ENCODE measurements at places on chromosomes 12 and 14.

GRCh38 chr14:26276757-26277156 lies 321.1 kb downstream of the NOVA1 start:
- DNase-seq = no peak

DNA sequence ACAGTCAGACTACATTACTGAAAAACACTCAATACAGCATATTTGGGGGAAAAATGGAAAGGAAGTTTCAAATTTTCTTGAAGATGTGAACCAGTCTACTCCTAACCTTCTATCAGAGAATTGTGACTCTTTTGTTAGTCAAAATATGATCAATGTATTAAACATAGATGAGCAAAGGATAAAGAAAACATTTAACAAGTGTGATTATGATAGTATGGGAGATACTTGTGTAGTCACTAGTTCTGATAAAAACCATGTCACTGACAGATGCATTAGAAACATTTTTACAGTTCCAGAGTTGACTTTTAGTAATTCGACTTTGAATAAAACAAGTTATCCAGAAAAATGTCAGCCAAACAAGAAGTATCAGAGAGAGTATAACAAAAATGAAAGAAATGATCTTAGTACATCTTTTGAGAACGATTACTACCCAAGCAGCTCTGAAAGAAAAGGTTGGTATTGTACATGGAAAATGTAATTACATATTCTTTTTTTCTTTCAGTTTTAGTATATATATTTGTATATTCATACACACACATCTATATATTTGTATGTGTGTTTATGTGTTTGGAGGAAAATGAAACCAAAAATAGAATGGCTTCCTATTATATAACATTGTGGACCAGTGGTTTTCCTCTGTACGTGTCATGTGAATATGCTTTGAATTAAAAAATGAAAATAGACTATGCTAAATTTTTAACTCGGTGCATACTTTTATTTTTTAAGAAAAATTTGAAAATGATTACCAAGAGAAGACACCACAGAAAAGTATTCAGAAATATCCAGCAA lies 63.3 kb upstream of the ABCD2 start:
- no peak for DNase-seq

DNA sequence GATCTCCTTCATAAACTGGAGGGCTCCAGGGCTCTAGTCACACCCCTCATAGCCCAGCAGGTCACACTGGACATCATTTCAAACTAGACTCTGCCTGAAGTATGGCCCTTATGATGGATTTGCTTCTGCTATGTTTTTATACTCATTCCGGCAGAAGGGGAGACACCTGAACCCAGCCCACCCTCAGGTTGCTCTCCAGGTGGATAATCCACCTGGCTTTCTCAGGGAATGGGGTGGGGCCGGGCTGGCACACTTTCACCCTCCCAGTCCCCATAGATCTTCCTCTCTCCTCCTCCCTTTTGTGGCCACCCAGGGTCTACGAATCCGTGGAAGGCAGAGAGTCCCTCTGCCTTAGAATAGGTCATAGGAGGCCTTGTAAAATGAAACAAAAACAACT lies 9.8 kb upstream of the KRT73 start:
- DNase-seq = no peak

GRCh38 chr12:3533703-3534386 lies 42.8 kb downstream of the PRMT8 start:
- DNase-seq = peak; percentile 6

GRCh38 chr14:85867450-85867849 lies 337.5 kb downstream of the FLRT2 start:
- no peak for DNase-seq

DNA sequence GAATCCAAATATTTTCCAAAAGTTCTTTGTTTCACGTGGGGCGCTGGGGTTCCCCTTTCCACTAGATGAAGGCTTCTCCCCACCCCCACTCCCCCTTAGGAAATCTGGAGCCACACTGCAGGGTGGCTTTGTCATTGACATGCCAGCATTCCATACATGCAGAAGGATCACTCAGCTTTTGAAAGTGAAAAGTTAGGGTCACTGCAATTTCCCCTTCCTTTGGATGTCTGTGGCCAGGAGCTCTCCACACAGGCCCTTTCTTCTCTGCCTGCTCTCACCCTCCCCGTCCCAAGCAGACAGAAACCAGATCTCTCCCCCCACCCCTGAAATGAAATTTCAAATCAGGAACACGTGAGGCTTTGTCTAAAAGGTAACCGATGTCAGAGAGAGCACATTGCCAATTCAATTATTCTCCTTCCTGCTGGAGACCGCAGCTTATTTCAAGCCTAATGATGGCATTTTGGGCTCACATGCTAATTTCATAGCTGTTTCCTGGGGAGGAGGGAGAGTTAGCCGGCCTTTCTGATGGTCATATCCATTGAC lies 153.9 kb upstream of the RFLNA start:
- DNase-seq = no peak

DNA sequence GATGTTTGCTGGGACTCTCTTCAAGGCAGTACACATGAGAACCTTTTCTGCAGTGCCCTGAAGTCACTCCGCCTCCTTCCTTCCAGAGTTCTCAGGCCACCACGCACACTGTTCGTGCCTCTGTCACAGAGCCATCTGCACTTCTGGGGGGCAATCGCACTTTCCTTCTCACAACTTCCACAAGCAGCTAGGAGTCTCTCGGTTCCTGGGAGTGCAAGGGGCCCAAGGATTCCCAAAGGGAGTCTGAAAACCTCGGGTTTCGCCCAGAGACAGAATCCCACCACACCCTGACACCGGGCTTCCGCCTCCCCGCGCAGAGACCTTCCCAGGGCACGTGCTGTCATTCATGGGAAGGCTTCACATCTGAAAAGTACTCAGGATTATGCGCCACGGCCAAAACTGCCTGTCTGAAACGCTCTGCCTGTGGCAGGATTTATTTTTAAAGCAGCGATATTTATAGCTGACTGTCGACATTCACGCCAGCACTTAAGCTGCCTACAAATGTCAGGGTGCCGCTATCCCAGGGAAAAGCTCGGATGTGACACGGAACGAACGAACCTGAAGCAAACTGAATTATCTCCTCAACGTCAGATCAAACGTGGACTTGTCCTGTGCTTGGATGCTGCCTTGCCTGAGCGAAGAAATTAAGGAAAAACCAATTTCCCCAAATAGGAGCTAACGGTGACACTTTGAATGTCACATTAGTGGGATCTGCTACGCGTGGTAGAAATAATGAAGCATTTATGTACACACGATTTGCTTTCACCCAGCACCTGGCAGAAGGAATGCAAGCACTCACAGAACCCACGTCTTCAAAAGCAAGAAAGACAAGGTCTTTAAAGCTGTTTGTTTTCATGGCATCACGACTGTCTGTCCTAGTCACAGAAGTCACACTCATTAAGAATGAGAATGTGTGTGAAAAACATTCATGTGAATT lies 154.0 kb downstream of the PIWIL1 start:
- DNase-seq = no peak

DNA sequence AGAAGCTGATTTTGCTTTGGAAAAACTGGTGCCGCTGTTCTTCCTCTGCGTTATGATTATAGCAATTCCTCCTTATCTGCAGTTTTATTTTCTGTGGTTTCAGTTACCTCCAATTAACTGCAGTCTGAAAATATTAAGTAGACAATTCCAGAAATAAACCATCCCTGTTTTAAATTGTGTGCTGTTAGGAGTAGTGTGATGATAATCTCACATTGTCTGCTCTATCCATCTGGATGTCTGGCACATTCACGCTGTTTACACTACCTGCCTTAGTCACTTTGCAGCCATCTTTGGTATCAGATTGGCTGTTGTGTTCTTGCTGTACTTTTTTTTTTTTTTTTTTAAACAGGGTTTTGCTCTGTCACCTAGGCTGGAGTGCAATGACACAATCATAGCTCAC lies 141.0 kb downstream of the GRIP1 start:
- no peak for DNase-seq

GRCh38 chr12:112823582-112824149 lies 32.1 kb downstream of the RPH3A start:
- no peak for DNase-seq

GRCh38 chr14:59360923-59361794 lies 104.0 kb downstream of the GPR135 start:
- peak; percentile 54 for DNase-seq

DNA sequence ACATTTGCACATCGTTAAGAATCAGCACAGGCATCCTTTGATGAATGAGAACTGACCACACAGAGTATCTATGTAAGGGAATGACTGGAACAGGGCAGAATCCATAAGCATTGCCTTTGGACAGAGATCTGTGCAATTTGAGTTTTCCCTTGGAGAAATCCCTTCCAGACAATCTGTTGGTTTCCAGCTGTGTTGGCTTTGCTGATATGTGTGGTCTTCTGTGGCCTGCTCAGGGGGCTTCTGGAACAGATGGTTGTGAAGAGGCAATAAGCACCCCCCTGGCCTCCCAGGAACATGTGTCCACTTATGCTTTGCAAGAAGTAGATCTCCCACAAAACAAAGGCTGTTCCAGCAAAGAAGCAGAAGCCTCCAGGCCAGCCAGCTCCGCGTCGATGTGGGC lies 111.4 kb upstream of the TMEM132C start:
- no peak for DNase-seq

DNA sequence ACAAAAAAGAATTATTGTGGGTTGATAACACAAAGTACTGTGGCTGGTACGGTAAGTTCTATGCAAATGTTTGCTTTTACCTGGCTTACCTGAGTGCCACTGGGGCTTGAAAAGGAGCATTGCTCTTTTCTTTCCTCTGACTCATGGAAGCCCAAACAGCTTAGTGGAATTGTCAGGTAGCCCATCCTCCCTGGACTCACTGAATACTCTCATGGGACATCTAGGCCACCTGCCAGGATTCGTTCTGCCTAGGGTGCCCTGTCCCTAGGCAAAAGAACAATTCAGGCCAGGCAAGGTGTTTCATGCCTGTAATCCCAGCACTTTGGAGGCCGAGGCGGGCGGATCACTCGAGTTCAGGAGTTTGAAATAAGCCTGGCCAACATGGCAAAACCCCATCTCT lies 22.5 kb upstream of the YAF2 start:
- DNase-seq = no peak

DNA sequence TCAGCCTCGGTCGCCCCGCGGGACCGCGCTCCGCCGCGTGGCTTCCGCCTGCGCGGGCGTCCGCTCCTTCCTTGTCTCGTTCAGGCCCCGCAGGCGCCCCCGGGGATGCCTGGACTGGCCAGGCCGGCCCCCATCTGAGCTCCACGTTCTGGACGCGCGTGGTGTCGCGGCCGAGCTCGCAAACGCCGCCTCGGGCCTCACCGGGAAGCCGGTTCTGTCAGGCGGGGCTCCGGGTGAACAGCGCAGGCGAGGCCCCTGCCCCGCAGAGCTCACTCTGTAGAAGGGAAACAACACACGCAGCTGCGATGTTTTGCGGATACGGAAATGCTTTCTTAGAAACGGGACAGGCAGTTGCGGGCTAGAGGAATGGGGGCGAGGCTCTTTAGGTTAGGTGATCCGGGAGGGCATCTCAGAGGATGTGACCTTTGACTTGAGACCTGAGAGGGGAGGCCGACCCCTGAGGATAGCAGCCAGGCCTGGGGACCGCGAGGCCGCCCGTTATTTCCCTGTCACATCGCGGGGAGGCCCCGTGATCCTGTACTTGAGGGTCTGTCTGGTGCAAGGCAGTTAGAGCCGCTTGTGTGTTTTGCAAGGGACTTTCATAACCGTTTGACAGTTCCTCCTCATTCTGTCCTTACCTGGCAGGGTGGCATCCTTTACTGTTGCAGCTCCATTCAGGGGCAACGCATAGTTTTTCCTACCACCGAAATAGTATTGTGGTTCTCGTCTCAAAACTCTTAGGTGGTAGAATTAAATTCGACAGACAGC lies 584 bp downstream of the VRK1 start:
- DNase-seq = peak; percentile 15

DNA sequence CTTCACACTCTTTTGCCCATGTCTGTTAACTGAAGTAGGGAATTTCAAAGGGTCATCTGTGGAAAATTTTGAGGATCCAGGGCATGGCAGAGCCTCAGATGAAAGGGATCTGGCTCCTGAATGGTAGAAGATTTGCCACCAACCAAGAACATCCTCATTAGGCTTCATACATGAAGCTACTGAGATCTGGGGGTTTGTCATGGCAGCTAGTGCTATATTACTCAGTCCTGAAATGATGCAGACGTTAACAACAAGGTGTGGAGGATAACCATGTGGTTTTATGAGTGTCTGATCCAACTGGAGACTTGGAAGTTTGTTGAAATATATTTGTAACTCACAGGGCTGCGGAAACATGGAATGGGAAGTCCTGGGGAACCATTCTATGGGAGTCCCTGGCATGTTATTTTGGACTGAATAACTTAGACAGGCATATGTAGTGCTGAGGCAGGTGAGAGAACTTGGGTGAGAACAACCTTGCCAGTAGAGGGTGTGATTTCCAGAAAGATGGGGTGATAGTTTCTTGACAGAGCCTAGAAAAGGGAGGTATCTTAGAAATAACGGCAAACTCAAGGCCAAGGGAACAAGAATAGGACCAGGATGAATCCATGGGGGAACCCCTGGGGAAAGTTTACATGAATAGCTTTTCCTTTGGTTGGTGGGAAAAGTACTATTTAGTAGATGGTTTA lies 42.0 kb upstream of the C12orf75 start:
- no peak for DNase-seq

GRCh38 chr14:63712123-63712522 lies 15.7 kb downstream of the SGPP1 start:
- no peak for DNase-seq

- no peak for DNase-seq
These were observed 292.1 kb downstream of the GLT1D1 start for GRCh38 chr12:129145381-129145780.

DNA sequence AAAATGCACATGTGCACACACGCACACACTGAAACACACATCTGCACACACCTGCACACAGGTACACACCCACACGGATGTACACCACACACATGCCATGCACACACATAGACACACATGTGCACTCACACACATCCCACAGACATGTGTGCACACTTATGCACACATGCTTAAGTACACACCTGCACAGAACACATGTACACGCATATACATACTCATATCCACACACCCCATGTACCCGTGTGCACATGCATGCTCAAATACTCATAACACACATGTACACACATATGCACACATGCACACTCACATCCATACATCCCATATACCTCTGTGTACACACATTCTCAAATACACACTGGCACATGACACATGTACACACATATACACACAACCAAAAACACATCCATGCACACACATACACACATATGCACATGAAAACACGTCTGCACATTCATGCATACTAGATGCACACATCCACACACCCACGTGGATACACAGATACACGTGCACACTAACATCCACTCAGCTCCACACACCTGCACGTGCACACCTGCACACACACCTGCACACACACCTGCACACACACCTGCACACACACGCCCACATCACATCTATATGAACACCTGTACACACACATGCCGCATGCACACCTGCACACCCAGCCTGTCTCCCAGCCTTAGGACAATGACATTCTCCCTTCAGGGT lies 336.7 kb downstream of the ADGRD1 start:
- no peak for DNase-seq
